ELR (cell line): ENCODE measurements at places on chromosomes 13 and 19.

- DNase-seq = no peak
Measured at GRCh38 chr13:31175847-31176532, 14.3 kb upstream of the HSPH1 start.

DNA sequence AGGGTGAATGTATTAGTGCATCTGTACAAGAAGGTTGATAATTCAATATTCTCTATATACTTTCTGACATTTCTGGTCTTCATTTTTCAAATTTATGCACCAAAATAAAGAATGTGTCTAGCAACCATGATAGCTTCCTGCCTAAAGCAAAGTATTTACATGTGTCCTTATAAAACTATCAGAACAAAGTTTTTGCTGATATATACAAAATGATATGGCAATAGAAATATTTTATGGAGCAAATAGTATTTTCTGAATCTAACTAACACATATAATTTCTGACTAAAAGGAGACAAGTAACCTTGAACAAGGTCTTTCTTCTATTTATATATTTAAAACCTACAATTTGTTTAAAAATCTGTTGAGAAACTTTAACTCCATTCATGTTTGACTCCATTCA lies 184.9 kb downstream of the DIAPH3 start:
- no peak for DNase-seq

DNA sequence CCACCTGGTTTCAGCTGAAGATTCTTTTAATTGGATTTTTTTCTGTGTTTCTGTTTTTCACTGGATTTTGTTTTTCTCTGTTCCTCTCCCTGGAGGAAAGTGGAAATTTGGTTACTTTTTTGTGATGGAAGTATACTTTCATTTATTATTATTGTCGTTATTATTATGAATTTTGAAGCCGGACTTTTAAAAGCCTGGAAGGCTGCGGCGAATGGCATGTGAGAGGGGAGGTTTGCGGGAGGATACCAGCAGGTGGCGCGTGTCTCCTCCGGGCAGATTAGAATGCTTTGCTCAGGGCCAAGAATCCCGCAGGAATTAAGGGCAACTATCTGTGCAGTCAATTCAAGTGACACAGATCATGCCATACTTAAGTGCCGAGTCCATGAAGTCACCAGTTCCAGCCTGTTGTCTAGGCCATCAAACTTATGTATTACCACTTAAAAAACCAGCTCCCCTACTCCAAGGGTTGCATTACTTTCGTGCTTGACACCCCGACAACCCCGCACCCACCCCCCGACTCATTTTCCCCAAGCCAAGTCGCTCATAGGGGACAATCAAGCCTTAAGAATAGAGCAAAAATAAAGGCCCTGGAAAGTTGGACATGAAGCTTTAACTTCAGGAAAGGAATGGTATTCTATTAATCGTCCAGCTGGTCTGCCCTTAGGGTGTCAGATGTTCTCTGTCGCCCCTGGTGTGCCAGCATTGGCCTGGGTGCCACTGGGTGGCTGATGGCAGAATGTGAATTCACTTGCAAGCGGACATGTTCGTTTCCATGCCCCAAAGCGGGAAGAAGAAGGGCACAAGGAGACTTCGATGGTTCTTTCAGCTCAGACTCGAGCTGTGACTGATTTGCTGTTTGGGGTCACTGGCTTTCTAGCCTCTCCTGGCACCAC lies 1.3 kb upstream of the LRCH1 start:
- peak; percentile 83 for DNase-seq

DNA sequence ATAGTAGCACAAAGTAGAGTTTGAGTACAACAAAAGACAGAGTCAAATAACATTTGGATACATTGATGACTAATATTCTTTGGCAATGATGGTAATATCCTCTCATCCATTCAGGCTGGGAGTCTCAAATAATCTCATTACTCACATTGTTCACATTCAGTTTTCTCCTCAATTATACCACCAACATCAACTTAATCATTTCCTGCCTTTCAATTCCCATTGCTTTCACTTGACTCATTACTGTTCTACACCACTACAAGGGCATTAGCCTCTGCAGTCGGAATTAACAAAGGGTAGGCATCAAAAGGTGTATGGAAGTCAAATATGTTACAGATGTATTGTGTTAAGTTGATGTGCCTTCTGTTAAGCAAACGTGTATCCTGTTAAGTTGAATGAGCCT lies 518.4 kb upstream of the SLITRK1 start:
- peak; percentile 95 for DNase-seq

- DNase-seq = peak; percentile 24
Measured at GRCh38 chr13:100124265-100124664, 35.4 kb downstream of the PCCA start.

GRCh38 chr13:44293374-44293773 lies 80.2 kb upstream of the SERP2 start:
- no peak for DNase-seq

DNA sequence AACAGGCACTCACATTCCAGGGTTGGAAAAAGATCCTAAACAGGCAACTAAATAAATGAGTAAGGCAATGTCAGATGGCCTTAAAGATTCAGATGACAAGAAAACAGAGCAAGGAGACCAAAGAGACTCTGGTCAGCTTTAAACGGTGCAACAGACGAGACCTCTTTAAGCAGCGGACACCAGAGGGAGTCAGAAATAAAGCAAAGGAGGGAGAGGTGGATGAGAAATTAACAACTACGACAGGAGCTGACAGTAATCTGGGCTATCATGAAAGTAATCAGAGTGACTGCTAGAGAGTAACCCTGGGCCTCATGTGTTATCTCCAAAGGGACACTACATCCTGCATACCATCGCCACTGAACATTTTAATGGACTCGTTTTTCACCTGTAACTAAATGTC lies 1.1 kb downstream of the ZNF550 start:
- peak; percentile 40 for DNase-seq

DNA sequence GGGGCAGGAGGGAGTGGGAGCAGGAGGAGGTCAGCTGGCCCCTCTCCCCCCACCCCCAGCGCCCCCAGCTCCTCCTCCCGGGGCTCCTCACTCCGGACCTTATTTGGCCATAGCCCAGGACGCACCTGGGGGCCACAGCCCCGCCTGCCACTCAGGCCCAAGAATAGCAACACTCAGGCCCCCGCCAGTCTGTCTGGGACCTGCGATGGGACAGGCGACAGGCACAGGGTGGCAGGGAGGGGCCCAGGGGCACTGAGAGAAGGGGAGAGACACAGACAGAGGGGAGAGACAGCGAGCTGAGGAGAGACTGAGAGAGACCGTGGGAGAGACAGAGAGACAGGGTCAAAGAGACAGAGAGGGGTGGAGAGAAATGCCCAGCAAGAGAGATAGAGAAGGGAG lies 10.2 kb downstream of the JOSD2 start:
- DNase-seq = no peak

DNA sequence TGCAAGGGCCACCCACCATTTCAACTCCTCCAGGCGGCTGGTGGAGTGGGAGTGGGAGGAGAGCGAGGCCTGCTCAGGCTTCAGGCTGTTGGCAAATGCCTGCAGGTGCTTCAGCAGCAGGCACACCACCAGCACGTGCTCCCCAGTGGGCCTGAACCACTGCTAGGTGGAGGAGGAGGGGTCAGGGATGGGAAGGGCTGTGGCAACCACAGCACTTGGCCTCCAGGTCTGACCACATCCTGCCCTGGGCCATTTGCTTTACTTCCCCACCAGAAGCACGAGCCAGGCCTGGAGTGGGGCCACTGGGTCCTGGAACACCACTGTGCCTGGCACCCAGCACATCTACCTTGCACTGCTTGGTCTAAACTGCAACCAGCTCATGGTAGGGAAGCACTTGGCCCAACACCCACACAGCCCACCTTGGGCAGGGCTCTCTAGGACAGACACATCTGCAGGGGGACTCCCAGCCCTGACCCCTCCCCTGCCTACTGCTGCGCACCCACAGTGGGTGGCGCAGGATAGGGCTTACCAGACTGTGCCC lies 26.2 kb downstream of the TUBA3C start:
- no peak for DNase-seq
